ENCODE measurements at places on chromosomes 3 and 15.

GRCh38 chr3:196643201-196643749 is 3.8 kb downstream of the NRROS start:
- DNase-seq, result no peak

GRCh38 chr3:191051037-191051436 is 148.0 kb upstream of the OSTN start:
- no peak for DNase-seq

DNA sequence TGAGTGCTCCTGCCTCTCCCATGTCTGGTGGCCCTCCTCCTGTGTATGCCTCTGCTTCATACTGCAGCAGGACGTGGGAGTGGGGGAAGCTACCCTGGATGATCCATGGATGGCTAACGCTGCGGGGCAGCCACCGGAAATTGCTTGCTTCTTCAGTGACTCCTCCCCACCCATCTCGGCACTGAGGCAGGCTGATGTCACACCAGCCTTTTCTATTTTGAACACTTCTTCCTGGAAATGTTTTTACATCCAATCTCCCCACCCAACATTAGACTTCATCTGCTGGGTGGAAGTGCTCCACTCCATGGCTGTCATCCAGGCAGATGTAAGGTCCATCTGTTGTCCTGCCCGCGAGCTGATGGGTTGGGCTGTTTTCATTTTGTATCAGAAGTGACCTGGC is 58.9 kb upstream of the MUC13 start:
- no peak for DNase-seq

GRCh38 chr3:57230006-57230405 is 2.5 kb downstream of the APPL1 start:
- DNase-seq, result no peak

DNA sequence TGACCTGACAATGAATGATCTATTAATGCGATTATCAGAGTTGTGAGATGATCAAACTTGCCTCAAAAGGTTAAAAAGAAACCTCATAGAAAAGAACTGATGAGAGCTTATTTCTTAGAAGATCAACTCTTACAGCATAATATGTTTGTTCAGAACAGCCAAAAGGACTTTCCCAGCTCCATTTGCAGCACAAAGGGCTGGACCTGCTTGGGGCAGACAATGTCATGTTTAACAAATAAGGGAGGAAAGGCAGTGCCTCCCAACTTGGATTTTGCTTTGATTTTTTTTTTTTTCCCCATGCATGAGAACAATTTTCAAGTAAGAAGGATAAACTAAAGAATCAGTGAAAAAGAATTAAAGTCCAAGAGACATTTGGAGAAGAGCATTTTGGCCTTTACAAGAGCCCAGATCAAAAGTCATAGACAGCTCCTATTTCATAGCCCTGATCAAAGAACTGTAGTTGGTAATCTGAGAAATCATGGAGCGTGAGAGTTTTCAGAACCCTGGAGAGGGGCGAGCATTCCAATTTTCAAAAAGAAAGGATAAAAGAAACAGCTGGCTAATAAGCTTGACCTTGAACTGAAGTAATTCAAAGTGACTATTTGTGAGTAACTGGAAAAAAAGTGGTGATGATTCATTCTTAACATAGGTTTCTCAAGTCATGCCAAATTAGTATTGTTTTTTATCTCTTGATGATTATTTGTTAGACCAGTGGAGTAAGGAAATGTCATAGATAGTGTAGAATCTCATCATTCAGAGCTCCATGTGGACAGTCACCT is 136.0 kb upstream of the CFAP20DC start:
- DNase-seq, result no peak

- DNase-seq, result no peak
Measured at GRCh38 chr15:94238539-94239118, 7.3 kb downstream of the MCTP2 start.

DNA sequence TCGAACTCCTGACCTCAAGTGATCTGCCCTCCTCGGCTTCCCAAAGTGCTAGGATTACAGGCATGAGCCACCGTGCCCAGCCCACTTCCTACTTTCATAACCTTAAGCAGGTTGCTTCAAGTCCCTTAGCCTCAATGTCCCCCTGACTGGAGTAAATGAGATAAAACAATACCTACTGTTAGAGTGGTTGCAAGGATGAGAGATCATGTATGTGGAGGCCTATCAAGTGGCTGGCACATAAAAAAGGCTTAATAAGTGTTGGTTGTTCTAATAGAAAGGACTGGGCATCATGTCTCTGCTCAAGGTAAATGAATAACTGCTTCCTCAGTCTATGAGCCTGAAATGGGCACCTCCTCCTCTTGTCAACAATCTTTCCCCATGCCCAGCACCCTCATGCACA is 25.9 kb upstream of the UBE2E1 start:
- no peak for DNase-seq

GRCh38 chr3:189003410-189003809 is 168.4 kb upstream of the TPRG1 start:
- no peak for DNase-seq

GRCh38 chr3:25781758-25782594 is 1.3 kb downstream of the NGLY1 start:
- no peak for DNase-seq

- peak; percentile 92 for DNase-seq
Measured at GRCh38 chr15:96345560-96346399, 15.3 kb downstream of the NR2F2 start.

- DNase-seq, result no peak
Measured at GRCh38 chr3:177770383-177771230, 573.3 kb upstream of the TBL1XR1 start.

GRCh38 chr3:101784855-101785613 is 6.0 kb downstream of the NXPE3 start:
- DNase-seq, result no peak

GRCh38 chr3:157237886-157238285 is 77.9 kb upstream of the CCNL1 start:
- DNase-seq, result no peak

DNA sequence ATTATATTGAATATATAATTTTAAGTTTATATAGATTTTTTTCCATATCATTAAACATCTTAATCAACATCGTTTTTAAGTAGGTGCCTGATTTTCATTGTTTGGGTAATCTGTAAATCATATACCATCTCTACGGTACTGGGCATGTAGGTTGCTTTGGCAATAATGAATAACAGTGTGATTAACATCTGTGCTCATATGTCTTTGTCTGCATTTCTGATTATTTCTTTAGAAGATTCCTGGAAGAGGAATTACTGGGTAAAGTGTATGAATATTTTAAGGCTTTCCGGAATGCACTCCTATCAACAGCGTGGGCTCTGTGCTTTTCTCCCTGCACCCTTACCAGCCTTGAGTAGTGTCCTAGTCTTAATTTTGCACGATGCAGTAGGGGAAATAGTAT is 119.8 kb upstream of the LIPC start:
- no peak for DNase-seq

DNA sequence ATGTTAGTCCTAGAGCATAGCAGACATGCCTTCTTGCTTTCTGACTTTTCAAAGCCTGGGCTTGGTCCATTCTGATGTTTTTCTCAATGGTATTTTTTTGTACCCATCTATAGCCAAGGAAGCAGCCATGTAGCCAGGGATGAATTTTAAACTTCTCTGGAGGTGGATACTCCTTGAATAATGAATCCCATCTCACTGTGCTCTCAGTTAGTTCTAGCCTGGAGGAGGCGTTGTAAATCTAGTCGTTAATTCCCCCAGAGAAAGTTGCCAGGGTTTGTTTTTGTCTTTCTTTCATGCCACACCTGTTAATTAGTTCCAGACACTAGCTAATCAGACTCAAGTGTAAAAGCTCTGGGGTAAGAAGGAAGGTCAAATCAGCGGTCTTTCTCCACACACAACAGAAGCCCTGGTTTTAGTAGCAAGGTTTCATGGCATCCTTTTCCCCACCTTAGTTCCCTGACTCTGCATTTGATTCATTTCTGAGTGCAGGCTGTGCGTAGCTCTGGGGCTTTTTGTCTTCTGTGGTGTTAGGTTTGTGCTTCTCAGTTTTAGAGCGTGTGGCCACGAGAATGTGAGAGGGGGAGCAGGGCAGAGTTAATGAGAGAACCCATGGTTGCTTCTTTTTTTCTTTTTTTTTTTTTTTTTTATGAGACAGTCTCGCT is 19.7 kb downstream of the PTPRG start:
- no peak for DNase-seq

DNA sequence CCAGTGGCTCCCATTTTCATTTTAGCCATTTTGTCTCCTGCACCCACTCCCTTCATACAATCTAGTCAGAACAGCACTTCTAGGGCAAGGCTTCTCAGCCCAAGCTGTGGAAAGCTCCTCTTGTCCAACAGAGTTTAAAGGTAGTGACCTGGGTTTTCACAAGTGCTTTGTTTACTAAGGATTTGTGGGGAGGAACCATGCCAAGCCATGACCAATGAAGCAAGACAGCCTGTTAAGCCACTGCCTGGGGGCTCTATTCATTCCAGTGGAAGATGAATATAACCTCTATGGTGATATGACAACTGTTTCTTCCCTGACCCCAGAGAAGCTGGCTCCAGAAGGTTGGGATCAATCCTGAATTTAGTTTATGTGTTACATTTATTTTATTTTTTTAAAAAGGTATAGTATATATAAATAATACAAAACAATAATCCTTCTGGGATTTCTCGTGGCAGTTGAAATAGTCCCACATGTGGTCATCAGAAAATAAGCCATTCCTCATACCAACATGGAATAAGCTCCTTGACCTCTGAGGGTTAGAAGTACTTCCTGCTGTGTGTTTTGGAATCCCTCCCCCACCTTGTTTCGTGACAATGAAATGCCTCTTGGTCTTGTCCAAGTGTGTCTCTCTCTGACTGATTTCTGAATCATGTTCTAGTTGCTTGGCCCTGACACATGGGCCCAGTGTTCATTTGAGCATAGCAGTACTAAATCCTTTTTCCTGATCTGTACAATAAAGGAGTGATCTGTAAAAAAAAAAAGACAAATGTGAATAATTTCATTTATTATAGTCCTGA is 13.3 kb upstream of the THUMPD3 start:
- DNase-seq, result no peak

DNA sequence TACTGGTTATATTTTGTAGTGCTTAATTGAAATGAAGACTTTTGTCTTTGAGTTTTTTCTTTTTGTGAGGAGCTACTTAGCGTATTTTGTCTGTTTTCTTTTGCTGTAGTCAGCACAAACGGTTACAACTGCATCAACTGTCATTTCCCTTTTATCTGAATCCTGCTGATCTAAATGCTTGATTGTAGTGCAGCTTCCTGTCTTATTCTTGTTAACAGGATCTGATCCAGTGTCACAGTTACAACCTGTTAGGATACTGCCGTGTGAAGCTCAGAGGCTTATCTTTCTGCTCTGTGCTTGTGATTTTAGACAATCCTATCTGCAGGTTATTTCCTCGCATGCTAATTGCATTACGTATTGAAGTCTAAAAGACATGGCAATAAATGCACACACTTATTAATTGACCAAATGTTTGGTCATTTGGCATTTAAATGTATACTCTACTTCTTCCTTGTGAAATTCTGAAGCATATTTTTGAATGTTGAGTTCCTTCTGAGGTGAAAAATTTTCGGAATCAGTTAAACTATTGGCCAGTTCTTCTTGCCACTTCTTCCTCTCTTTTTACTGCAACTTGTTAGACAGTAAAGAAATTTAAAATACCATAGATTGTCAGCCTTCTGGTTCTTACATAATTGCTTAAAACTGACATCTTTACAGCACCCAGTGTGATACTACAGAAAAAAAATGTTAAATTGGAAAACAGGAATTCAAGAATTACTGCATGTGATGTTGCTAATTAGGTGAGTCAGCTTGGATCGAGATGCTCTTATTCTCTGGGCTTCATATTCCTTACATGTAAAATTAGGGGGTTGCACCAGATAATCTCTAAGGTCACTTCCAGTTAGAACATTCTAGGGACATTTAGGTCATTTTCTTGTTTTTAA is 168.2 kb downstream of the MBNL1 start:
- no peak for DNase-seq

DNA sequence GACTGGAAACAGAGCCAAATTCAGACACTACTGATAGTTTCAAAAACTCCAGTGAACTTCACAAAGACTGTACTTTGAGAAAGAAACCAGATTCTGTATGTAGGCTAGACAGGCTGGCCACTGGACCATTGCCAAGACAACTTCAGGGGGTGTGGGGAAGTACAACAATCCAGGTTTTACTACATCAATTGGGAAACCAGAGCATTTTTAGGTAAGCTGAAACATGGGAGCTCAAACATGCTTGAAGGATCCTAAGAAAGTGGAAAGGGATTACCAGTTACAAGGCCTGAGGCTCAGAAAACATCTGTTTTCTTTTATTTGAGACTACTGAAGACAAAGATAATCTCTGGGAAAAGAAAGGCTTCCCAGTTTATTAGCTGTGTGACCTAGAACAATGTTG is 26.9 kb upstream of the ZNF280D start:
- DNase-seq, result no peak

DNA sequence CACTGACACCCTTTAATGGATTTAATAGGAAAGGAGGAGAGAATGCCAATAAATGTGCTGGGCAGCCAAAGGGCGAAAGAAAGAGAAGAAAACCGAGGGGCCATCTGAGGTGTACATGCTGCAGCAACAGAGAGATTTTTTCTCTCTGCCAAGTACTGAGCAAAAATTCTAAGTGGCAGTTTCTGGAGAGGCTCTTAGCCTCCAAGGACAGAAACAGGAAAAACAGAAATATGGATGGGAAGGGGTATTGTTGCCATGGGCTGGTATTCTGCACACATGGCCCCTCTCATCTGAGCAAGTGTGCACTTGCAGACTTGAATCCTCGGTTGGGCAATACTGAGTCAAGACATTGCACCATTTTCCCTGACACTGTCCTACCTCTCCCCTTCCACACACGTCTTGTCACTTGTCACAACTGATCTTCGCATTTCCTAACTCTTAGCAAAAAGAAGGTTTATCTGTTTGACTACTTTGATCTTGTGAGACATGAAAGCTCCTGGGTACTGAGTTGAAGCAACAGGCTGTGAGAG is 73.9 kb downstream of the PRICKLE2 start:
- DNase-seq, result no peak

DNA sequence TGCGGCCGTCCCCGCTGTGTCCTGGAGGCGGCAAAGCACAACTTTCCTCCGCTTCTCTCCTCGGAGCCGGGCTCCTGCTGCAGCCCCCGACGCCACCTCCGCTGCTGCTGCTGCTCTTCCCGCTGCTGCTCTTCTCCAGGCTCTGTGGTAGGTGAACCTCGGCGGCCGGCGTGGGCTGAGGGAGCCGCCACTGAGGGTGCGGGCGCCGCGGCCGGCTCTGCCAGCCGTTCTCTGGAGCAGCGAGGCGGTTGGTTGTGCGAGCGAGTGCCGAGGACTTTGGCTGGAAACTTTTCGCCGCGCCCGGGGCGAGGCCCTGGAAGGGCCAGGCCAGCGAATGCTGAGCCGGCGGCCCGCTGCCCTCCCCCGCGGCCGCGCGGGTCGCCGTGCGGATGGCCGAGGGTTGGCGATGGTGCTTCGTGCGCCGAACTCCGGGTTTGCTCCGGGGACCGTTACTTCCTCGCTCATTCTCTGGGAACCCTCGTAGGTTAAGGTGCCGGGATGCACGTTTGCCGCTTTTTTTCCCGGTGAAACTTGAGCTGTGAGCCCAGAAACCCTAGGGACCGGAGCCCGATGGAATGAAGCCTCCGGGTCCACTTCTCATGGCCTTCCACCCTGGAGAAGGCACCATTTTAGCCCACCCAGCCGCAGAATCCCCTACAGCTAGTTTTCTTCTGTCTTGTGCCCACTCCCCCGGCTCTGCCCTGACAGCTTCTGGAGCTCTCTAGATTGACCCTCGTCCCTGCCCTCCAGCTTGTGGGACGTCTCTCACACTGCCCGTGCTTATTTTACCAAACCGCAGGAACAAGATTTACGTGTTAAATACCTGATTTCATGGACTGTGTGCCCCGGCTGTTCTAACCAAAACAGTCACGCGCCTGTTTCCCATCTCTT is 660 bp downstream of the NECTIN3 start:
- peak; percentile 79 for DNase-seq
